ENCODE measurements at places on chromosomes 12 and 14. TPM values are rescaled to one million over a fixed set of nuclear protein-coding genes. Genes with fewer than 3 reads are reported as not detected.

The INSM2 gene
- not detected for total RNA-seq

The TBX5 gene
- total RNA-seq, result not detected

The ADAM20 gene
- 2.3 TPM for total RNA-seq

The AQP5 gene
- total RNA-seq, result not detected

- no peak overlapping the region for H3K4me3 ChIP-seq
- no peak for DNase-seq
- no peaks in the 10 kb centered on the region for H3K4me1 ChIP-seq
- H3K36me3 ChIP-seq, result no peaks in the 10 kb centered on the region
These were observed 310.0 kb upstream of the DDHD1 start for GRCh38 chr14:53462931-53463778.

GRCh38 chr14:38500125-38500524 is 244.2 kb upstream of the CLEC14A start:
- no peak for DNase-seq
- H3K4me1 ChIP-seq, result no peaks in the 10 kb centered on the region
- H3K36me3 ChIP-seq, result no peaks in the 10 kb centered on the region
- no peaks in the 10 kb centered on the region for H3K27me3 ChIP-seq
- H3K4me3 ChIP-seq, result no peak overlapping the region

- no peak overlapping the region for H3K27ac ChIP-seq
- H3K4me3 ChIP-seq, result no peak overlapping the region
- no peaks in the 10 kb centered on the region for H3K4me1 ChIP-seq
- DNase-seq, result no peak
These were observed 32.6 kb downstream of the SIX4 start for GRCh38 chr14:60691383-60692113.

DNA sequence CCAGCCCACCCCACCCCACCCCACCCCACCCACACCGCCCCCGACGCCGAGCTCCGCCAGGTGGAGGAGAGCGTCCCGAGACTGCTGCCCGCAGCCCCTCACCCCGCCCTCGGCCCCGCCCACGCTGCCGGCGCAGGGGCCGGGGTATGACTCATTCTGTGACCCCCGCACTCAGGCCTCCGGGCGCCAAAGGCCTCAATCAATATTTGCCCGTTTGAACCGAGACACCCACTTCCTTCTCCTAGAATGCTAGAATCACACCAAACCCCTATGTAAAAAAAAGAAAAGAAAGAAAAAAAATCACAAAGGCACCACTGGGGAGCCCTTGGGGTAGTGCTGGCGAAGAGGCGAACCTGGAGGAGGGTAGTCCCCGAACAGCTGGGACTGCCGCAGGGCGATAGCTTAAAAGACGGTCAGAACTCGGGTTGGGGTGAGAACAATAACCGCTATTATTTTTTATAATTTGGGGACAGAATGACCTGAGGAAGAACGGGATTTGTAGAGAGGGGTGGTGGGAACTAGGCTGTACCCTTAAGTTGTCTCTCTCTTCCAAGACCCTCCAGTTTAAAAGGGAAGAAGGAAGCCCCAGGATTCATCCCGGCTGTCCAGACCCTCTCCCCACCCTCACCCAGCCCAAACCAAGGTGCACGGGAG is 894 bp downstream of the KRT8 start:
- peaks cover 4% of the 10 kb centered on the region for H3K27me3 ChIP-seq
- H3K36me3 ChIP-seq, result no peaks in the 10 kb centered on the region
- peaks cover 22% of the 10 kb centered on the region for H3K4me1 ChIP-seq
- DNase-seq, result no peak

DNA sequence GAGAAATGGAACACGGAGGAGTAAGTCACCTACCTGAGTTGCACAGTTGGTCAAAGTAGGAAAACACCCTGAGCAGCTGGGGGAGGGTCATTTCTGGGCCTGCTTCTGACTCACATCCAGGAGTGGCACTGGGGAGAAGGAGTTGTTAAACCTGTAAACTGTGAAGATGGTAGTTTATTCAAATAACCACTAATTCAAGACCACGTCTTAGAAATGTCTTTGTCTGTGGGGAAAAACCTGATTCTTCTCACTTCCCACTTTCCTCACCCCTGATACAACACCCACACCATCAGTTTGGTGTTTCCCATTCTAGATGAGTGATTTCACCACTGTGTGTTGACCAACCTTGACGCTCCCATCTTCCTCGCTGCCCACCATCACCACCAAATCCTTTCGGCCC is 207.1 kb downstream of the ANO4 start:
- H3K27me3 ChIP-seq, result no peaks in the 10 kb centered on the region
- H3K27ac ChIP-seq, result no peak overlapping the region
- DNase-seq, result no peak
- H3K4me3 ChIP-seq, result no peak overlapping the region
- H3K4me1 ChIP-seq, result no peaks in the 10 kb centered on the region

GRCh38 chr14:61876362-61877034 is 114.3 kb downstream of the SNAPC1 start:
- DNase-seq, result no peak
- H3K4me3 ChIP-seq, result no peak overlapping the region
- H3K27ac ChIP-seq, result no peak overlapping the region
- H3K4me1 ChIP-seq, result no peaks in the 10 kb centered on the region

GRCh38 chr14:91409928-91410718 is 7.5 kb downstream of the CCDC88C start:
- no peak overlapping the region for H3K27ac ChIP-seq
- H3K36me3 ChIP-seq, result no peaks in the 10 kb centered on the region
- H3K4me1 ChIP-seq, result peaks cover 9% of the 10 kb centered on the region
- H3K4me3 ChIP-seq, result no peak overlapping the region
- DNase-seq, result no peak

- H3K36me3 ChIP-seq, result no peaks in the 10 kb centered on the region
- no peak overlapping the region for H3K27ac ChIP-seq
- no peak for DNase-seq
- no peak overlapping the region for H3K4me3 ChIP-seq
- H3K4me1 ChIP-seq, result no peaks in the 10 kb centered on the region
These were observed 22.2 kb downstream of the COX8C start for GRCh38 chr14:93368996-93369712.

DNA sequence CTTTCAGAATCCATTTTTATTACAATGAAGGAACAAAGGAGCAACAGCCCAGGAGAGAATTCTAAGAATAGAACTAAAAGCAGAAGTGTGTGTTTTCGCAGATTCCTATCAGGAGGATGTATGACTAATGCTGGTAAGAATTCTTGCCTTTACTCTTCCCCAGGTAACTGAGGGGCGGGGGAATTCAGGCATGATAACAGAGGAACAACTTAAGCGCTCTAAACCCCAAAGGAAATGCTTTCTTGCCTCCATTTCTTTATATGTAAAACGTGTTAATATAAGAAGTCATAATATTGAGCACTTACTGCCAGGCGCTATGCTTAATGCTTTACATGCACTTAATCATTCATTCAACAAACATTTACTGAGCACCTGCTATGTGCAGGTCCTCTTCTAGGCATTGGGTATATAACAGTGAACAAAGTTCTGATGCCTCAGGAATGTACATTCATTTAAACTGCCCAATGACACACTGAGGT is 4.5 kb downstream of the HCAR1 start:
- no peaks in the 10 kb centered on the region for H3K4me1 ChIP-seq
- no peaks in the 10 kb centered on the region for H3K36me3 ChIP-seq
- DNase-seq, result no peak
- no peak overlapping the region for H3K27ac ChIP-seq

GRCh38 chr12:56337753-56338251 is 882 bp upstream of the IL23A start:
- H3K27me3 ChIP-seq, result no peaks in the 10 kb centered on the region
- no peaks in the 10 kb centered on the region for H3K36me3 ChIP-seq
- H3K27ac ChIP-seq, result peak overlapping the region; percentile 76
- H3K4me1 ChIP-seq, result peaks cover 11% of the 10 kb centered on the region
- no peak for DNase-seq

All from tibial nerve (tissue), 4 donors.